ENCODE measurements at places on chromosomes 7 and 10. TPM values are rescaled to one million over a fixed set of nuclear protein-coding genes. Genes with fewer than 3 reads are reported as not detected.

- no peak for DNase-seq
Observed at GRCh38 chr7:7761340-7761973, 43.0 kb upstream of the RPA3 start.

DNA sequence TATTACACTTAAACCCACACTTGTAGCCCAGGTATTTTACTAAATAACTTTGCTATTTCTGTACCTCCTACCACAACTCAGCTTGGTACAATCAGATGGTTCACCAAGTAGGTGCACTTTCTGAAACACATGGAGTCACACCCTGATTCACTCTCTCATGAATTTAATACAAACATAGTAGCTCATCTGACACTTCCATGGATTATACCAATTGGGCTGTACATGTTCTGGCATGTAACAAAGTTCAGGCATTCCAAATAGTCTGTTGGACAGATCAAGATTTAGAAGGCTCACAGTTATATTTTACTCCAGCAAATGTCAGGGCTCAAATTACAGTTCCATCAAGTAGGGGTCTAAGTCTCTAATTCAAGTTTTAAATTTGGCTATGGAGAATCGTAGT, 62.2 kb upstream of the RNF148 start:
- no peak for DNase-seq

GRCh38 chr10:45471531-45472310, 97.7 kb downstream of the ALOX5 start:
- no peak for DNase-seq

ATXN7L1 gene
- 4.2 TPM for total RNA-seq

SPDYE6 gene
- not detected for total RNA-seq

ABCA13 gene
- total RNA-seq = 0.06 TPM

HEPACAM2 gene
- not detected for total RNA-seq

GRCh38 chr7:127978421-127978820, 52.8 kb downstream of the LRRC4 start:
- DNase-seq = no peak
